ENCODE measurements at places on chromosomes 1 and 21. TPM values are rescaled to one million over a fixed set of nuclear protein-coding genes. Genes with fewer than 3 reads are reported as not detected.

SPRR2F gene
- total RNA-seq: not detected

- no peaks in the 10 kb centered on the region for H3K36me3 ChIP-seq
- no peak overlapping the region for H3K4me3 ChIP-seq
- DNase-seq: no peak
- H3K4me1 ChIP-seq: no peaks in the 10 kb centered on the region
- H3K27ac ChIP-seq: no peak overlapping the region
- H3K27me3 ChIP-seq: no peaks in the 10 kb centered on the region
Measured at GRCh38 chr1:187396226-187396625, 567.5 kb downstream of the PLA2G4A start.

GRCh38 chr1:242731446-242731845, 206.9 kb upstream of the PLD5 start:
- no peaks in the 10 kb centered on the region for H3K27me3 ChIP-seq

HFM1 gene
- total RNA-seq: 0.58 TPM

CELA3A gene
- total RNA-seq: not detected

DNA sequence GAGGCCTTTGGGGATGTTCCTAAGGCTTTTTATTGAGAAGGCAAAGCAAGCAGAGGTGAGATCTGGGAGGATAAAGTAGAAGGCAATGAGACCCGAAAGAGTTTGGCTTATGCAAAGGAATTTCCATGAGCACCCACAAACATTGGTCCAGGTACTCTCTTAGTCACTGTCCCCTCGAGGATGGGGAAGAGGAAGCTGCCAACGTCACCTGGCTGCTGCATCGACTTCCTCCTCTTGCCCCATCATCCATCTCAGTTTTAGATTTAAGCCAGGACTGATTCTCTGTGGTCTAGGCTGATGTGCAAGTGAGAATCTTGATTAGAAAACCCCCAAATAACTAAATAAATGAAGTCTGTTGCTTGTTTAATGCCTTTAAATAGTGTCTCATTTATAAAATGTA, 28.7 kb downstream of the RUNX1 start:
- H3K36me3 ChIP-seq: no peaks in the 10 kb centered on the region
- no peak overlapping the region for H3K27ac ChIP-seq
- H3K4me3 ChIP-seq: no peak overlapping the region
- H3K4me1 ChIP-seq: no peaks in the 10 kb centered on the region

DNA sequence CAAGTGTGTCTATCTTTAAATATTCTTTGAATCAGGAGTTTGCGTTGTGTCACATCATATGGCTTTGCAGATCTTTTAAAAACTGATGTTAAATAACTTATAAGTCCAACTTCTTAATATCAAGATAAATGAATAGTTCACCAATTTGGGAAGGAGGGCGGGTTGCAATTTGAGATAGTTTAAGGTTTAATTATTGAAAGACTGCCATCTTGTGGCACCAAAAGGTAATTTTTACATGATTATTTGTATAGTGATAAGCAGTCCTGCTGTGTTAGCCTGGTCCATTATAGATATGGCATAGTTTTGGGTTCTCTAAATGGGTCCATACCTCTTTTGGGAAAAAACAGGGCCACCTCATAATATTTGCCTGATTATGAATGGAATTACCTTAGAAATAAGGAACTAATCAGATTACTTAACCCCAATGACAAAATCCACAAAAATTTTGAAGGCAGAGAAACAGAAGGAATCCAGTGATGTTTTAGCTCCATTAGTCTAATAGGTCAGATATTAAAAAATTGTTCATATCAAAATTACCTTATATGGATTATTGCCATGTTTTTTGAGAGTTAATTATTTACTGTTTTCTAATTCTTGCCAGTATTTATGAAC, 64.3 kb downstream of the PRKAA2 start:
- H3K36me3 ChIP-seq: no peaks in the 10 kb centered on the region
- no peaks in the 10 kb centered on the region for H3K4me1 ChIP-seq
- H3K27me3 ChIP-seq: no peaks in the 10 kb centered on the region
- DNase-seq: no peak

RIIAD1 gene
- total RNA-seq: 4.0 TPM

CD55 gene
- 261 TPM for total RNA-seq

DNA sequence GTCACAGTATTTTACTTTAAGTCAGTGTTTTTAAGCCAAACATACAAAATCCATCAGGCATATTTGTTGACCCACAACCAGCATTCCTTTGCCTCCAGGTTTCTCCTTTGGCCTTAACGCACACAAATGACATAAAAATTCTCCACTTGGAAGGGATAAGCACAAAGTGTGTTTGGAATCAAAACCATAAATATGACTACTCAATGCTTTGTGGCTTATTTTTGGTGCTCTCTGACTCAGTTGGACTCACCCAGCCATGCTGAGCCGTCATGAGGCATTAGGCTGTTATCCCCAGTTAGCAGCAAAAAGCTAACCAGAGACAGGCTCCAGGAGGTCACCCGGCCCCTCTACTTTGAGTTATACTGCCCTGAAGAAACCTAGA, 948 bp downstream of the PRUNE1 start:
- no peaks in the 10 kb centered on the region for H3K27me3 ChIP-seq
- H3K4me1 ChIP-seq: peaks cover 40% of the 10 kb centered on the region
- DNase-seq: no peak

SRM gene
- total RNA-seq: 123 TPM

SYT11 gene
- total RNA-seq: 12.0 TPM

ZBED6 gene
- total RNA-seq: 32.8 TPM

GRCh38 chr1:41294216-41294615, 52.1 kb upstream of the SCMH1 start:
- H3K27ac ChIP-seq: no peak overlapping the region
- no peak overlapping the region for H3K4me3 ChIP-seq
- DNase-seq: no peak
- H3K36me3 ChIP-seq: no peaks in the 10 kb centered on the region
- no peaks in the 10 kb centered on the region for H3K4me1 ChIP-seq

Data from left lung (tissue), 14 donors.